ENCODE measurements at places on chromosomes 13 and 19.

GRCh38 chr19:11203194-11204075 lies 6.1 kb upstream of the KANK2 start:
- DNase-seq = peak; percentile 65

DNA sequence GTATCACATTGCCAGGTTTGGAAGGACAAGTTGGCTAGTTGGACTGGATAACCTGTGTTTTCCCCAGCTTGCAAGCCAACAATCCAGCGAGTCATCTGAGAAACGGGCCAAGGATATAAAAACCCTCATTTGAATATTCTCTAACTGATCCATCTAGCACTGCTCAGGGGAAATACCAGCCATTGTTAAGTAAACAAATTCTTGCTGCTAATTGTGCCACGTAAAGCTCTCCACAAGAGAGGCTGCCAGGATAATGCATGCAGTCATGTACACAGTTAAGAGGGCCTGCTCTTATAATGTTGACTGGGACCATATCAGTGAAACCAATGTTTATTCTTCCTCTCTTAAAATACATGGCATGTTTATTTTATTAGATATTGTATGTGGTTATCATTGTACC lies 663.2 kb upstream of the SGCG start:
- DNase-seq = no peak

DNA sequence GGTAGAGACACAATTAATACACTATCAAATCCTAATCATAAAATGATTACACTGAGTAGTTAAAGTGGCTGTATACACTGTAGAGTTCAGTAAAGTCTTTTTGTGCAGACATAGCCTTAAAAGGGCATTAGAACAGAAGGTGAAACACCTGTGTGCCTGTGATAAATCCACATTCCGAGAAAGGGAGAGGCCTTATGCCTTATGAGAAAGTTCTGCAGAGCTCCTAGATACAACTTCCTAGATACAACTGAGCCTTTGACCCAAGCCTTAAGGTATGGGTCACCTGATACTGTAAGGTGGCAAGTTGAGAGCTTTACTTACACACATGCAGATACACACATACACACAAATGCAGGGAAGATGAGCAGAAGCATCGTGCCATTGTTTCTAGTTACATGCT lies 6.3 kb downstream of the SERP2 start:
- no peak for DNase-seq

DNA sequence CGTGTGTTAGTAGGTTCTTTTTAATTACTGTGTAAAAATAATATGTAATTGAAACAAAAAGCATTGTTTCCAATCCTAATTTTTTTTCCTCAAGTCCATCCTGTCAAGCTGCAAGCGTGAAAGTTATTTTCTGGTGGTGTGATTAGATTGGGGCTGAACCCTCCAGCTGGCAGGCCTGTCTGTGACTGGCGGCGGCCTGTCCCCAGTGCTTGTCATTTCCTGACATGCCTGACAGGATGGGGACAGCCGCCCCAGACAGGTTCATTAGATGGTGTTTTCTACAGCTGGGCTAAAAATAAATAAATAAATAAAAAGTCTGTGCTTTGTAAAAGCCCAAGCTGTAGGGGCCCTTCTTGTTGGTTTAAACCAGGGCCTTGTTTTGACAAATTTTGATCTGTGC lies 53.7 kb upstream of the MAB21L1 start:
- no peak for DNase-seq
